ENCODE measurements at places on chromosomes 4 and X.

GRCh38 chr4:140125374-140125773 lies 28.6 kb downstream of the MAML3 start:
- no peak for DNase-seq

DNA sequence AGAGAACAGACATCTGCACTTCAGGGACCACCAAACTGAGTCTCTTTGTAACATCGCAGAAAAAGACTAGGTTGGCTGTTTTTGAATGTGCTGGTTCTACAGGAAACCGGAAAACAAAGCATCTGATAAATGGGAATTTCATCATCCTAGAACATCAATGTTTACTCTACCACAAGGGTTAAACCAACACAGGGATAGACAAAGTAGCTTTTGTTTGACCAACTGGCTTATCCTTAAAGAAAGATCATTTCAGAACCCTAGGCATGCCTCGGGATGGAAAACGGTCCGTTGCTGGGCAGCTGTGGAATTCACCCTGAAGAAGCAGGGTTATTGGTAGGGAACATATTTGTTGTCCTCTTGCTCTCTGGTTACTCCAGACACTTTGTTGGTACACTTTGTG lies 2355.5 kb upstream of the AGA start:
- no peak for DNase-seq

DNA sequence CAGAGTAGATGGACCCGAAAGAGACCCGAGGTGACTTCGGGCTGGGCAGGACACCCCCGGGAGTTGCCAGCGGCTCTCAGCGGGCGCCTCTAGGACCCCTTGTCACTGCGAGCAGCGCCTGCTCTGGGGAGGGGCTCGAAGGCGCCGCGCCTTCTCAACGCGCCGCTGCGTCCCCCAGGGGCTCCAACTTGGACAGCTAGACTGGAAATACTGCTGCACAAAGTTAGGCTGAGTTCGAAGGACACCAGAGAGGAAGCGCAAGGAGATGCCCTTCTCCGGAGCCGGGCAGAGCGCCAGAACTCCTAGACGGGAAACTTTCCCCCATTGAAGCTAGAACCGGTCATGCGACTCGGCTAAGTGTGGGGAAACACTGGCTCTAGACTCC lies 493 bp upstream of the KCNIP4 start:
- DNase-seq: no peak

- no peak for DNase-seq
Observed at GRCh38 chr4:110620691-110621327, 2.1 kb downstream of the PITX2 start.

GRCh38 chr4:160848901-160849760 lies 1314.7 kb downstream of the FSTL5 start:
- no peak for DNase-seq

GRCh38 chrX:154791467-154791866 lies 13.8 kb downstream of the MPP1 start:
- no peak for DNase-seq

DNA sequence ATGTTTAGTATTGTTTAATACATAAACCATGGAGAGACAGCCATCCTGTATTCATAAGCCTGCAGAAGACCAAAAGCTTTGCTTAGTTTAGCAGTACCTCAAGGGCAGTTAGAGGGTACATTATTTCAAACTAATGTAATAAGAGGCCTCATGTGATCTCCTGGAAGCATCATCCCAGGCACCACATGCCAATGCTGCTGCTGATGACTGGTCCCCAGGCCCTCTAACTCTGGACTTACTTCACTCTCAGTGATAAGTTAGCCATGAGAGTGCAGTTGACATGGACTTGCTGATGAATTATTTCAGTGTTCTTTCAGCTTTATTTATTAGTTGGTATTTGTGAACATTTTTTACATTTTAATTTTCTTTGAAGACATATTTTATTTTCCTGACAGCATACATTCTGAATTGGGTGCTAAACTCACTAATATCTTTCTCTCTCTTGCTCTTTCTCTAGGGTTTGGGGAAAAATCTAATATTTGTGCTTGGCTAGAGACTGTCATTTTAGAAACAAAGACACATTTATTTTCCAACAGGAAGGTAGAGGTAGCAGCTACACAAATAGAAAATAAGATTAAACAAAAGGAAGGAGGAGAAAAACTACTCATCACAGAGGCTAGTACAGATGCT lies 207.8 kb downstream of the NPFFR2 start:
- no peak for DNase-seq

DNA sequence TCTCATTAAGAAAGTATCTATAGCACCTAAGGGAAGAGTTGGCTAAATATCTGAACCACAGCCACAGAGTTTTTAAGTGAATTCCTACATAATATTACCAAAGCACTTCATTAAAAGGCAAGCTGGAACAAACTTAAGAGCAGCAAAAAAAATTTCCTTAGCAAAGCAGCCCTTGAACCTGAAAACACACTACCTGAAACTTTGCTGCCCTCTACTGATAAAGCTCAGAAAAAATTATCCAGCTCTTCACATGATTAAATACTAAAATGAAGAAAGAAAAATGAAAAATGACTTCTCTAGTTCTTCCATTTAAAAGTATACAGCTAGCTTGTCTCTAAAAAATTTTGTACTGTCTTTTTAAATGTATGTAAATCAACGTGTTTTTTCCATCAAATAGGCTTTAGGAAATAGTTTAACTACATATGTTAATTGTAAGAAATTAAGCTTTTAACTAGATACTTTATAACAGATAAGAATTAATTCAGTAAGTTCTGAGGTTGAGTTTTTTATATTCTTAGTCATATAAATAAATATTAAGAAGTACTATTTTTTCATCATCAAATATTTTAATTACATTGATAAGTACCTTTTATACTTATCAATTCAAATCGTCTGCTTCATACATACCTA lies 156.1 kb downstream of the STPG2 start:
- DNase-seq: no peak

- no peak for DNase-seq
Observed at GRCh38 chrX:111123606-111124179, 27.7 kb downstream of the PAK3 start.

DNA sequence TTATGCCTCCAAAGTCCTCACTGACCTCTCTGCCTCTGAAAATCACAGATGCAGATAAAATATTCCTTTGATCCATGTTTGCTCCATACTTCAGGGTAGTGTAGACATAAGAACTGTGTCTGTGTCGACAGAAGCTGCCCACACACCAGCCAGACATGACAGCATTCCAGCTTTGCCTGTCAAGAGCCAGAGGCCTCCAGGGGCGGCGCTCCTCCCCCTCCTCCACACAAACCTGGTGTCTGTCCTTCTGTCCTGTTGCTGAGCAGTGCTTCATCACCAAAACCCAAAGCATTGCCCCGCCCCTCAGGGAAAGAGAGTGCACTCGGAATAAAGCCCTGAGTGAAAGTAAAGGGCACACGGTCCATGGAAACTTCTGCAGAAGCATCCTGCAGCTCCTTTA lies 379.4 kb downstream of the FBXW7 start:
- DNase-seq: no peak

DNA sequence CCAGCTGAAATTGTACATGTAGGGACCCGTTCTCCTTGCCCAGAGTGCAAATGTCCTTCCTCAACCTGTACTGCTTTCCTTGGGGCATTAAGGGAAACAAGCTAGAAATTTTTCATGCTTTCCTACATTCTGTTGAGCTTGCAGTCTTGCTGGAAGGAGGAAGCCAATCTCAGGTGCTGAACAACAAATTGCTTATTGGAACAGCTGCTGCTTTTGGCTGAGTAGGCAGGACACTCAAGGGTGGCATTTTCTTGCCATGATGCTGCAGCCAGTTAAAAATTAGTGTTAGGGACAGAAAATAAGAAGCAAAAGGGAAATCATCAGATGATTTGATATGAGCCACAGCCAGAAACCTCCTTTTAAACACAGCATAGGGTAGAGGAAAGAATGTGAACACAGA lies 223.7 kb downstream of the QDPR start:
- DNase-seq: no peak

Measured in NCI-H1092 (cell line).